ENCODE measurements at places on chromosomes 6 and 20.

GRCh38 chr6:3937438-3937837 lies 88.3 kb downstream of the FAM50B start:
- no peak for DNase-seq

- DNase-seq = no peak
Observed at GRCh38 chr20:43752051-43752360, 25.2 kb upstream of the GTSF1L start.

- DNase-seq = no peak
Observed at GRCh38 chr6:108363889-108364313, 69.0 kb downstream of the AFG1L start.

- no peak for DNase-seq
Observed at GRCh38 chr6:10831609-10832008, 6.7 kb downstream of the MAK start.

DNA sequence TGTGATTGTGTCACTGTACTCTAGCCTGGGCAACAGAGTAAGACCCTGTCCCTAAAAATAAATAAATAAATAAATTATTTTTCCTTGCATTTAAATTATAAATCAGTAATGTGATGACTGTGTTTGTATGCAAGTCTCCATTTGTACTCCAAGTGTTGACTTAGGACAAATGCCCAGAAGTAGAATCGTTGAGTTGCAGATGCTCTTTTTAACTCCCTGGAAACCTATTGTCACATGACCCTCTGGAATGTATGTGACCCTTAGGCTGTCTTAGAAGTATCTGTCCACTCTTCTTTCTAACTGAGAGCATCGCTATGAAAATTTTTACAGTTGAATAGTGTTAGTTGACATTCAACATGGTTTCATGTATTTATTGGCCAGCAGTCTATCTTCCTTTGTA lies 18.8 kb downstream of the OR2A4 start:
- DNase-seq = no peak

DNA sequence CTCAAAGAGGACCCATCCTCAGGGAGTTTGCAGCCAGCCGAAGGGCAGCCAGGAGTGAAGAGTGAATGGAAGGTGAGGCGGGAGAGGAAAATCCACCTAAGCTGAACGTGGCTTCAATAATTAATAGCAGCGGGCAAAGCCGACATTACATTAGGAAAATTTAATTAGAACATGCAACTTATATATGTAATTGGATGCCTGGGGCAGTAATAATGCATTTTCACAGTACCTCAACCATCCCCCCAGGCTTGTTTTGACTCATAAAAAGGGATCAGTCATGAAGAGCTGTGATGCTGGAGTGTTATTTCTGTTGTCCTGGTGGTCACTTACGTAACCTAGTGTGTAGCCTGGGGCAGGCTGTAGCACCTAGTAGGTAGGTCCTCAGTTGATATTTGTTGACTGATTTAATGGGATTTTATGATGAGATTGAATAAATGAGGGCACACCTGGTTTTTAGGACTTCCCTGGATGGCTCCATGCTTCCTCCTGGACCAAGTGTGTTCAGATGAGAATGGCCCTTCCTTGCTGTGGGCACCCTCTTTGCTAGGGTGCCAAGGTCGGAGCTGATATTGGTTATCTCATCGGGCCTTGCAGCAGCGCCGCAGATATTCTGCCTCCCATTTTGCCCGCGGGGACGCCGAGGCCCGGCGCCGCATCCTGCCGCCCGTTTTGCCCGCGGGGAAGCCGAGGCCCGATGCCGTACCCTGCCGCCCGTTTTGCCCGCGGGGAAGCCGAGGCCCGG lies 128.8 kb downstream of the CDH26 start:
- no peak for DNase-seq

- no peak for DNase-seq
Observed at GRCh38 chr20:53149148-53149889, 177.2 kb downstream of the TSHZ2 start.

GRCh38 chr6:166006900-166007301 lies 160.8 kb downstream of the TBXT start:
- no peak for DNase-seq

GRCh38 chr6:20838113-20838512 lies 303.9 kb downstream of the CDKAL1 start:
- no peak for DNase-seq

GRCh38 chr20:58330249-58330648 lies 20.7 kb downstream of the RAB22A start:
- no peak for DNase-seq

GRCh38 chr6:149095842-149096241 lies 221.7 kb upstream of the TAB2 start:
- no peak for DNase-seq

DNA sequence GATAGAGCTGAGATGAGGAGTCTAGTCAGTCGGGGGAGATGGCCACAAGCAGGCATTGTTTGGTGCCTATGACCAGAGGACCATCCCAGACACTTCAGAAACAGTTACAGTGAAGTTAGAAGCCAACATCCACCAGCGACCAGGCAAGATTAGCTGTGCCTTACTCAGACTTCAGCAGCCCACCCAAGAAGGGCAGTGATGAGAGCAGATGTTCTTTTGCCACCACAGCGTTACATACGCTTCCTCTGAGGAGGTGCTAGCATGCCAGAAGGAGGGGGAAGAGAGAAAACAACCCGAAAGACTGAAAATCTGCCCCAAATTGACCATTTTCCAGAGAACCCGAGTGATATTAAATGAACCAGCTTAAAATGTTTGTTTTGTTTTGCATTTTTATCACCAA lies 186.8 kb downstream of the PRL start:
- no peak for DNase-seq

DNA sequence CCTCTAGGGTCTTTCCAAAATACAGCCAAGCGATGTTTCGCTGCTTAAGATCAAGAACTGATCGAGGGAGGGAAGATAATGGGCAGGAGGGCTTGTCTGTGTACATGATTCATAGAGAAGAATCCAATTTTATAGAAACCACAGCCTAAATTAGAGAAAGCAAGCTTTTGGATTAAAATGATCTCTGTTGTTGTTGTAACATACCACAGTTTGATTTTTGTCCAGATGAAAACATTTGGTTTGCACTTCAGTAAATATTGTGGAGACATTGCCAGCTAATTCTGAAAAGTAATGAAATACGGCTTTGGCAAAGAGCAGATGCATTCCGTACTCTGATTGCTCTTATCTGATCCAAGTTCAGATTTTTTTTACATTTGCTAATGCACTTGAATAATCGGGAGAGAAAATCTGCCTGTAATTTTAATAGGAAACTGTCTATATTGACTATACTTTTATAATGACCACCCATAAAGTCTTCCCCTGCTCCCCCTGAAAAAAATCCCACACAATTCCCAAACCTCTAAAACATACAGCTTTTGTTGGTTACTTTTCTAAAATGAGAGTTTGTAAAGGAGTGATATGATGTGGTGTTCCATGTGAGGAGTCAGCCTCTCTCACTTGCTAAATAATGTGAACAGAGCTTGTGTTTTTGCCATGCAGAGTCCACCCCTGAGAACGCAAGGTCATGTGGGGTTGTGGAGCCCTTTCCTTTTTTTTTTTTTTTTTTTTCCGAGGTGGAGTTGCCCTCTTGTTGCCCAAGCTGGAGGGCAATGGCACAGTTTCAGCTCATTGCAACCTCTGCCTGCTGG lies 199.9 kb downstream of the DTNBP1 start:
- DNase-seq = no peak
